ENCODE measurements at places on chromosomes 16 and 17. TPM values are rescaled to one million over a fixed set of nuclear protein-coding genes. Genes with fewer than 3 reads are reported as not detected.

DNA sequence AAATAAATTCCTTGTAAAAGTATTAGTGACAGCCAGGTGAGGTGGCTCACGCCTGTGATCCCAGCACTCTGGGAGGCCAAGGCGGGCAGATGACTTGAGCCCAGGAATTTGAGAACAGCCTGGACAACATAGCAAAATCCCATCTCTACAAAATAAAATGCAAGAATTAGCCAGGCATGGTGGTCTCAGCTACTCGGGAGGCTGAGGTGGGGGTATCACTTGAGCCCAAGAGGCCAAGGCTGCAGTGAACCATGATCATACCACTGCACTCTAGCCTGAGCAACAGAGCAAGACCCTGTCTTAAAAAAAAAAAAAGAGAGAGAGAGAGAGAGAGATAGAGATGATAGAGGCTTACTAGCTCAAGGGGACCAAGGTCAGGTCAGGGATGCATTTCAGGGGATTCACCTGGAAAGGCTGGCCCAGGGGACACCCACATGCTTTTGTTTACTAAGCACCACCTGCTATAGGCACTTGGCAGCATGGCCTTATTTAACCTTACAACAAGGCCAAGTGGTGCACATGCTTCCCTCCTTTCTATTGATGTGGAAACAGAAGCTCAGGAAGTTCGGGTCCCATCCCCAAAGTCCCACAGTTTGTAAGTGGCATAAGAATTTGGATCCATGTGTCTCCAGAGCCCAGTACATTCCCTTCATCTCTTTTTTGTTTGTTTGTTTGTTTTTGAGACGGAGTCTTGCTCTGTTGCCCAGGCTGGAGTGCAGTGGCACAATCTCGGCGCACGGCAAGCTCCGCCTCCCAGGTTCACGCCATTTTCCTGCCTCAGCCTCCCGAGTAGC, 12.4 kb upstream of the SRCIN1 start:
- no peak for DNase-seq

CD7 gene
- not detected for total RNA-seq

KCNH4 gene
- total RNA-seq = 0.41 TPM

ZG16 gene
- not detected for total RNA-seq

- no peak for DNase-seq
Measured at GRCh38 chr17:59858167-59858816, 34.5 kb downstream of the TUBD1 start.

DNA sequence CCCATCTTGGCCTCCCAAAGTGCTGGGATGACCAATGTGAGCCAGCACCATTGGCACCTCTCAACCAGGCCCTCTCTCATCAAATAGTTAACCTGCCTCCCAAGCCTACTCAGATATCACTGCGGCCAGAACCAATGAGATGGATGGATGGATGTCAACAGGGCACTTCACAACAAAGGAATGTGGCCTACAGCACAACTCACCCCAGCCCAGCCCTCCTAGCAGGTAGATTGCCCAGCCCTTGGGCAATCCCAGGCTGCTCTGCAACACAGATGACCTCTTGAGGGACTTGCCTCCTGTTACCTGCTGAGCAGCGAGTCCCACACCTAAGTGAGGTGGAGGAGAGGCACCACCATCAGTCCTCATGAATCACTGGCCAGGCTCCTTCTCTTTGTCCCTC, 22.6 kb upstream of the KIFC3 start:
- no peak for DNase-seq

MAP3K14 gene
- total RNA-seq = 0.82 TPM

DNA sequence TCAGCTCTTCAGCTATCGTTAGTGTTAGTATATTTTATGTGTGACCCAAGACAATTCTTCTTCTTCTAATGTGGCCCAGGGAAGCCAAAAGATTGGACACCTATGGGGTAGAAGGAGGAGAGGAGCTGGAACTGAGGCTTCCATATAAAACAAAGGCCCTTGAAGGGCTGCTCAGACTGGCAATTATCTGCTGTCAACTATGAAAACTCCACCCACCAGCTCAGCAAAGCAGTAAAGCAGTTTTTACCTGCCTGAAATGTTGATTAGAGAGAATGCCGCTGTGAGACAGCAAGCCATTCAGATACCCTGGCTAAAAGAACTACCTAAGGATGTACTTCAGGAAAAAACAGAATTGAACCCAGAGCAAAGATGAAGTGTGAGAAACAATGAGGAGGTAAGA, 45.9 kb upstream of the GNAO1 start:
- no peak for DNase-seq

ORC6 gene
- 6.5 TPM for total RNA-seq

SLC5A10 gene
- not detected for total RNA-seq
